WERI-Rb-1 (cell line): ENCODE measurements at places on chromosomes 3 and 15.

DNA sequence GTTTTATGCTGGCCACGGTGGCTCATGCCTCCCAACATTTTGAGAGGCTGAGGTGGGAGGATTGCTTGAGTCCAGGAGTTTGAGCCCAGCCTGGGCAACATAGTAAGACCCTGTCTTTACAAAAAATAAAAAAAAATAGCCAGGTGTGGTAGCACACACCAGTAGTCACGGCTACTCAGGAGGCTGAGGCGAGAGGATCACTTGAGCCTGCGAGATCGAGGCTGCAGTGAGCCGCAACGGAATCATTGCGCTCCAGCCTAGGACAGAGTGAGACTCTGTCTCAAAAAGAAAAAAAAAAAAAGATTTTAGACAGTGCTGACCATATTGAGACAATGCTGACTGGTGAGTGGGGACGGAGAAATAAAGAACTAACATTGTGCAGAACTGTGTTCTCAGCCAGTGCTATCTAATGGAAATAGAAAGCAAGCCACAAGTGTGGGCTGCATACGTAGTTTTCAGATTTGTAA lies 67.2 kb downstream of the ST6GAL1 start:
- DNase-seq, result no peak

DNA sequence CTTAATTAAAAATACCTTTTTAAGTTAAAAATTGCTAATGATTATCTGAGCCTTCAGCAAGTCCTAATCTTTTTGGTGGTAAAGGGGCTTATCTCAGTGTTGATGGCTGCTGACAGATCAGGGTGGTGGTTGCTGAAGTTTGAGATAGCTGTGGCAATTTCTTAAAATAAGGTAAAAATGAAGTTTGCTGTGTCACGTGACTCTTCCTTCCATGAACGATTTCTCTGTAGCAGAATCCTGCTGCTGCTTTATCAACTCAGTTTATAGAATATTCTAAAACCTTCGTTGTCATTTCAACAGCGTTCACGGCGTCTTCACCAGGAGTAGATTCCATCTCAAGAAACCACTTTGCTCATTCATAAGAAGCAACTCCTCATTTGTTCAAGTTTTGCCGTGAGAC lies 110.1 kb downstream of the SUCNR1 start:
- no peak for DNase-seq

GRCh38 chr3:12999147-13000140 lies 73.8 kb downstream of the IQSEC1 start:
- no peak for DNase-seq

DNA sequence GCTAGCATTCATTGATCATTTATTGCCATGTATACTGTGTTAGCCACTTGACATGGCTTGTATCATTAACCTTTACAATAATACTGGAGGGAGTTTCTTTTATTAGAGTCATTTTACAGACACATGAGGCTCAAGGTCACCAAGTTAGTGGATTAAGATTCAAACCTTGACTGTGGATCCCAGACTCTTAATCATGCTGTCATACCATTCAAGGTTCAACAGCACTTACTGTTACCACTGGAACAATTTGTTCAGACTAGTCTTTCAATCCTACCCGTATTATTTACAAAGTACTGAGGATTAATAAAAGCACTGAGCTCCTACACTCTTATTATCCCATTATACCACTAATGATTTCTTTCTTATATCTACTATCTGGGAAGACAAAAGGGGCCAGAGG lies 1.2 kb downstream of the COX17 start:
- DNase-seq, result no peak

DNA sequence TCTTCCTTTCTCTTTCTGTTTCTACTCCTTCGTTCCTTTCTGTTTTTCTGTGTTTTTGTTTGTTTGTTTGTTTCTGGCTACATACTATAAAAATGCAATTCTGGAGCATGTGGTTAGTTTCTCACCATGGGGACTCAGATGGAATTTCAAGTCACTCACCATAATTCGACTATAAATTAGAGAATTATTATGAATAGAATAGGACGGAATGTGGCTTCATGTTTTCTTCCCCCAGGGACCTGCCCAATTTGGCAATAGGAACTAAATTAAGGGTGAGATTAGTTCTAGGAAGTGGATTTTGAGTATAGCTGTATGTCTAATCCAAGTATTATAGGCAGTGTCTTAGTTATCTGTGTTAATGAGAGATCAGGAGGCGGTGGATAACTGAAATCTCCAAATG lies 96.9 kb downstream of the THSD4 start:
- DNase-seq, result no peak

GRCh38 chr15:58161436-58161930 lies 23.3 kb downstream of the AQP9 start:
- no peak for DNase-seq

- DNase-seq, result peak; percentile 65
These were observed 2.3 kb downstream of the BBX start for GRCh38 chr3:107524841-107525643.

- DNase-seq, result no peak
These were observed 83.0 kb downstream of the WNT7A start for GRCh38 chr3:13796701-13797460.

- peak; percentile 61 for DNase-seq
These were observed 20.4 kb downstream of the RBP1 start for GRCh38 chr3:139518926-139519842.

DNA sequence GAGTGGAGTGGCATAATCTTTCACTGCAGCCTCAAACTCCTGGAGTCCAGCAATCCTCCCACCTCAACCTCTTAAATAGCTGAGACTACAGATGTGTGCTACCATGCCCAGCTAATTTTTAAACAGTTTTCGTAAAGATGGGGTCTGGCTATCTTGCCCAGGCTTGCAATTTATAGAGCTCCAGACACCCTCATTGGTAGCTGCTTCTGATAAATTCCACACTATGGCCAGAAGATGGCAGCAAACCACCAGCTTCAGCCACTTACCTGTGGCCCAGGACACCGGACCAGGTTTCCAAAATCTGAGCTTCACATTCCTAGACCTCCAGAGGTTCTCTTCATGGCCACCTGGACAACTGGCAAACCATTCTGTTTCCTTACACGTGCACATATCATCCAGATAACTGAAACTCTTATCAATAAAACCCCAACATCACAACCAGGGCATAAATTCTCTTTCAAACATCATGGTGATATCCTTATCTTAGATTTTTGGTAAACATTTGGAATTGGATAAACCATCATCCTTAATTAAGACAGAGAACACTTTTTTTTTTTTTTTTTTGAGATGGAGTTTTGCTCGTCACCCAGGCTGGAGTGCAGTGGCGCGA lies 28.9 kb downstream of the FBXW12 start:
- DNase-seq, result peak; percentile 55

GRCh38 chr3:173013219-173013832 lies 127.7 kb downstream of the SPATA16 start:
- peak; percentile 11 for DNase-seq

DNA sequence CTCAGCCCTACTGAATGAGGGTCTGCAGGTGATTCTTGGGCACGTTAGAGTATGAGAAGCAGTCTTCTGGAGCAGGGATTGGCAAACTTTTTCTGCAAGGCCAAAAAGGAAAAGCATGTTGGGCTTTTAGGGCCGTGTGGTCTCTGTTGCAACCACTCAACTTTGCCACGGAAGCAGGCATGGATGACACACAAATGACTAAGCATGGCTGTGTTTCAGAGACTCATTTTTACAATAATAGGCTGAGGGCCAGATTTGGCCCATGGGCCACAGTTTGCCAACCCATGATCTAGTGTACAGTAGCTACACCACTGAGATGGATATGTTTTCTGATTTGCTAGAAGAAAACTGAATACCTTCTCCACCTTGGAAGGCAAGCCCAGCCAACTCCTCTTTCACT lies 66.1 kb upstream of the PRICKLE2 start:
- DNase-seq, result no peak

DNA sequence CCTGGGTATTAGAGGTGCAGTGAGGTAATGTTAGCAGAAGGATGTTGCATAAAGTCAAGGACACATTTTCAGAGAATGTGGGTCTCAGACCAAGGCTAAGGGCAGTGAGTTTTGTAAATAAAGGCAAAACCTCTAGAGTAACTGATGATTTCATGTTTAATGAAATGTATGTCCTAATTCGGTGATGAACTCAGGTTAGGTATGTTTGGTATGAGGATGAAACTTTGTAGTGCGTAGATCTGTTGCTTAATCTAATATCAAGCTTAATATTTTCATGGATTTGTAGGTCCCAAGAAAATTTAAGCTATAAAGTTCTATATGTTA lies 3.6 kb downstream of the USP50 start:
- DNase-seq, result no peak

DNA sequence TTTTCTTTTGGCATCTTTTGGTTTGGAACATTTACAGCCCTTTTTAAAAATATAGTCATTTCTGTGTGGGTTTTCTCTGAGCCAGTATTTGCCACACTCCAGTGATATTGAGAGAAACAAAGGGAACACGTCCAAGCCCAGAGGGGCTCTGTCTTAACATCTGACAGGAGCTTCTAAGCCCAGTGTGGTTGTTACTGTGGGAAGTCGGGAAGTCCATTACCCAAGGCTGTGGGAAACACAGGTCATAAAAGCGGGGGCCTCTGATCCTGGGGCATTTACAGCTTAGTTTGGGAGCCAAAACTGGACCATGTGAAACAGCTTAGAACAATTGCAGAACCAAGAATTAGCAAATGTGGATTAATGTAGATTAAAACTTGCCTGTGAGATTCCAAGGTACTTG lies 123.0 kb downstream of the PTPRG start:
- DNase-seq, result no peak

GRCh38 chr3:18890449-18890848 lies 257.9 kb upstream of the KCNH8 start:
- DNase-seq, result no peak

GRCh38 chr3:23797491-23797890 lies 8.3 kb upstream of the UBE2E1 start:
- DNase-seq, result no peak

- DNase-seq, result no peak
These were observed 24.7 kb downstream of the HCN4 start for GRCh38 chr15:73344056-73344455.

DNA sequence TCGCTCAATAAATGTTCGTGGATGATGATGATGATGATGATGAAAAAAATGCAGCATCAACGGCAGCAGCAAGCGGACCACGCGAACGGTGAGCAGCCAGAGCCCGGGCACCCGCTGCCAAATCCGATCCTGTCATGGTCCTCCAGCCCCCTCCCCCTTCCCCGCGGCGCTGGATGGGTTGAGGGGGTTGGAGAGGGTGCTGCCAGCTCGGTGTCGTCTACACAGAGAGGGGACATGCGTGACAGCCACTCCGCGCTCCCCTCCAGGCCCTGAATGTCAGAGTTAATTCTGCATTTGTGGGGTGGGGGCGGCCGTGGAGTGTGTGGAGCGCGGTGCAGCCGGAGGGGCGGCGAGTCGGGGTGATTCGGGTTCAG lies 722 bp downstream of the CACNA1D start:
- peak; percentile 18 for DNase-seq

GRCh38 chr3:184229394-184230080 lies at the start of gene VWA5B2:
VWA5B2 (plus strand) TSS chr3:184229585; CDS start chr3:184230529, 944 bp downstream.
- DNase-seq, result peak; percentile 81

- no peak for DNase-seq
These were observed 483.8 kb downstream of the TUSC7 start for GRCh38 chr3:117193390-117193789.

- DNase-seq, result no peak
These were observed 29.4 kb upstream of the AP3B2 start for GRCh38 chr15:82739086-82739485.

DNA sequence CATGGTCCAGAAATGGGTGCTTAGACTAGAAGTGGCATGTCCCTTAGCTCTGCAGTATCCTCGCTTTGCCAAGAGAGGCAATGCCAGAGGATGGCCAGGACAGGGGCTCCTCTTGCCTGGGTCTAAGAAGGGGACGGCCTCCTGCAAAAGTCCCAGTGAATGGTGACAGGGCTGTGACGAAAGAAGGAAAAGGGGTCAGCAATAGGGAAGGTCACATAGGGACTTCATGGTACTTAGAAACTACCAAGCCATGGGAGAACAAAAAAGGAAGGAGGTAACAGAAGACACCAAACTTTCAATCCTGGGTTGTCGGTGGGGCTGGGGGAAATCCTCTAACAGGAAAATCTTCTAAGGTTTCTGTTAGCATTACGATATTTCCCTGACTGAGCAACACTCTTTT lies 36.2 kb upstream of the ATOSA start:
- no peak for DNase-seq

GRCh38 chr15:67117370-67117769 lies 52.0 kb downstream of the SMAD3 start:
- DNase-seq, result no peak

DNA sequence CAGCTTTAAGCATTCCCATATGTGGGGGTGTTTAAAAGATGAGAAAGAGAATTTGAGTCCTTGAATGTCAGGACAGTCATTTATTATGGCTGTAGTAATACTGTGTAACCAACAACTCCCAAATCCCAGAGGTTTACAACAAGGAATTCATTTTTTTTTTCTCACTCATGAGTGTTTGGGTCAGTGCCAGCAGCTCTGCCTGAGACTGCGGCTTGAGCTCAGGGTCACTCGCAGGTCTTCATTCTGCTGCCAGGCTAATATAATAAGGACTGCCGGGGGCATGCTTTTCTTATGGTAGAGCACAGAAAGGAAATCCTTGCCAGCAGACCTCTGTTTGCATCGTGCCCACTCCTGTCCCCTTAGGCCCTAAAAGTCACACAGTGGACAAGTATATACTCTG lies 277.9 kb upstream of the LMCD1 start:
- no peak for DNase-seq

GRCh38 chr15:38059665-38060064 lies 125.2 kb downstream of the TMCO5A start:
- DNase-seq, result no peak

GRCh38 chr3:116741467-116741866 lies 31.9 kb downstream of the TUSC7 start:
- no peak for DNase-seq

DNA sequence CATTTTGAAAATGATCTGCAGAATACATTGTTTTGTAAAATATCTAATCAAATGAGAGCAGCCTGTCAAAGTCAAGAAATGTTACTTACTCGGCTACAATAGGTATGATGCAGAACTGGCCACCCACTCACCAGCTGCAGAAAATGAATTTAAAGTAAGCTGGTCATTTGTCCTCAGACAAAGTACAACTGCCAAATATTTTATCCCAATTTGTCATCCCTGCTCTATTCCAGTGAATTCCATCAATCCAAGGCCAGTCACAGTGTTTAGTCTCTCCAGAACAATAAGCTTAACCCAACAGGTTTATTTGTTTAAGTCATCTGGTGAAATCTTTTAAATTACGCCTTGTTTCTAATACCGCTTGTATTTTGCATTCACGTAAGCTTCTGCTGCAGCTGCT lies 46.6 kb upstream of the TCF12 start:
- DNase-seq, result no peak

GRCh38 chr15:63971427-63971805 lies 74.9 kb downstream of the DAPK2 start:
- no peak for DNase-seq

- no peak for DNase-seq
These were observed 10.6 kb upstream of the TM4SF1 start for GRCh38 chr3:149388001-149388440.

- no peak for DNase-seq
These were observed 174.7 kb upstream of the CGNL1 start for GRCh38 chr15:57201578-57201977.

GRCh38 chr3:72175296-72175858 lies 390.4 kb upstream of the PROK2 start:
- no peak for DNase-seq
